8988T (cell line): ENCODE measurements at places on chromosomes 3 and 15.

DNA sequence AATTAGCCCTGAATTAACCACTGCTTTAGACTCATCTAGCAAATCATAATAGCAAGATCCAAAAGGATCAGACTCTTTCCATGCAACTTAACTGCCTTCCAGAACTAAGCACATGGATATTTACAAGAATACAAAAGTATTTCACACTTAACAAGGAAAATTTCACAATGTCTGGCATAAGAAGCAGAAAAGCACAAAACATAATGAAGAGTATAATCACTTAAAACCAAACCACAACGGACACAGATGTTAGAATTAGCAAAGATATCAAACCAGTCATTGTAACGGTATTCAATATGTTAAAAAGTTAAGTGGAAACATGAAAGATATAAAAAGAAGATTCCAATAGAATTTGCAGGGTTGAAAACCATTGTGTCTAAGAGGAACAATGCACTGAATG, 51.5 kb upstream of the COL6A6 start:
- DNase-seq = no peak

DNA sequence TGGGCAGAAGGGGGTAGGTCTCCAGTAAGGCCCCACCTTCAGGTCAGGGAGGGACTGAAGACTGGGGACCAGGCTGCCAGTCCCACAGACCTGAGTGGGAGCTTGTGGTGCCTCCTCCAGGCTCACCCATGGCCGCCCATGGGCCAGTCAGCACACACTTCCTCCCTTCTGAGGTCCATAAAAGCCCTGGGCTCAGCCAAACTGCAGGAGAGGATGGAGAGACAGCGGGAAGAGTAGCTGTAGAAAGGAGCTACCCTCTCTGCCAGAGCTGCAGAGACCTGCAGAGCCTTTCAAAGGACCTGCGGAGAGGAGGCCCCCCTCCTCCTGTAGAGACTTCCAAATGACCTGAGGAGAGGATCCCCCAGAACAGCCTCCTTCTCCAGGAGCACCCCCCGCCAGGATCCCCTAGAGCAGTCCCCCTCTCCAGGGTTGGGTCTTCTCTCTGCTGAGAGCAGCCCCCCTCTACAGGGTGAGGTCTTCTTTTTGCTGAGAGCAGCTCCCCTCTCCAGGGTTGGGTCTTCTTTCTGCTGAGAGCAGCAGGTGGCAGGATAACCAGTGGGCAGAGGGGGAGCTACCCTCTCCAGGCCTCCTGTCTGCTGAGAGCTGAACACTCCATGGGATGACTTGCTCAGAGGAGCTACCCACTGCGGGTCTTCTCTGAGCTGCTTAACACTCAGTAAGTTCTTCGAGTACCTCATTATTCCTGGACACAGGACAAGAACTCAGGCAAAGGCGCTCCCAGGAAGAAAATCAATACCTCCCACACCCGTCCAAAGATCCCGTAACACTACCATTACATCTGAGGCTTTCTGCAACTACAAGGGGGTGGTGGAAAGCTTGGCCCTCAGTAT, 5.0 kb upstream of the SKIC8 start:
- DNase-seq = no peak

GRCh38 chr3:133092681-133093080, 54.5 kb downstream of the TMEM108 start:
- no peak for DNase-seq

DNA sequence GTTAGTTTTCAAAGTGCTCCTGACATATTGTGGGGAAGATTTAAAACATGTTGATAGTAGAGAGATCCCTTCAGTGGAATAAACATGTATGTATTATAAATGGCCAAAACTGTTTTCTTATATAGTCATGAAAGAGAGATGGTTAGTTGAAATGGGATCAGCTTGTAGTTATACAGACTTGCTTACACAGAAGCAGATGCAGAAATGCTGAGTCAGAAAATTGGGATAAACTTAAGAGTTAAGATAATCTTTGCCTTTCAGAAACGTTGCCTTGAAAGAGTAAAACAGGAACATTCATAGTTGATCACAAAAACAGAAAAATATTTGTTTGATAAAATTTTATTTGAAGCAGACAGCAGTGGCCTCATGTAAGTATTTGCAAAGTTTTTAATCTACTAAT, 433.2 kb upstream of the BCHE start:
- no peak for DNase-seq

DNA sequence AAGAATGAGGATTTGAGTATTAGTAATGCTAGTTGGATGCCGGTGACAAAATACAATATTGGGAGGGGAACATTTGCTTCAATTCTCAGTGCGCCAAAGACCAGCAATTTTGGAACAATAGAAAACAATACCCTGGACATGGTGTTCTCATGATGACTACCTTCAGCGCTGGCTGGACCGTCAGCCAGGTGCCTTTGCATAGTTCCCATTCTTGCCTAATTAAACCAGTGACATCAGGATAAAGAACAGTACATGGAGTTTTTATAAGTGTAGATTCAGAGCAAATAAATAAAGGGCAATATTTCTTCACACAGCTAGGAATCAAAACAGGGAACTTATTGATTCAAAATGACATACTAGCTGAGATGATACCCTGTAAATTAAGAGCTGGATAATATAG, 404.8 kb upstream of the RORA start:
- DNase-seq = no peak

DNA sequence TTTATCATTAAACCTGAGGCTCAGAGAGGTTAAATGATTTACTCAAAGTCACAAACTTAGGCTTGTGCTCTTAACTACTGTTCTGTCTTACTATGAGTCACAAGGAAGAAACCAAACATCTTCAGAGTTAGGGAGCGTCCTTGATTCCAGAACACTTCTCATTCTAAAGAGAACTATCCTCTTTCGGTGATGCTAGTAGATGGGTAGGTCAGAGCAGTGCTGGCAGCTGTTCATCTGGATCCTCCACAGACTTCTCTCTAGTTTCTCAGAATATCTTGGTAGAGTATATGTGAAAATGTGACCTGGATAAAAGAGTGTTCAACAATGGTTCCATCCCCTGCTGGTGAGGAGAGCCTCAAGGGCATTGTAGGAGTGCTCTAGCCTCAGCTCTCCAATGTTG, 3.3 kb downstream of the ARL6IP5 start:
- DNase-seq = no peak

DNA sequence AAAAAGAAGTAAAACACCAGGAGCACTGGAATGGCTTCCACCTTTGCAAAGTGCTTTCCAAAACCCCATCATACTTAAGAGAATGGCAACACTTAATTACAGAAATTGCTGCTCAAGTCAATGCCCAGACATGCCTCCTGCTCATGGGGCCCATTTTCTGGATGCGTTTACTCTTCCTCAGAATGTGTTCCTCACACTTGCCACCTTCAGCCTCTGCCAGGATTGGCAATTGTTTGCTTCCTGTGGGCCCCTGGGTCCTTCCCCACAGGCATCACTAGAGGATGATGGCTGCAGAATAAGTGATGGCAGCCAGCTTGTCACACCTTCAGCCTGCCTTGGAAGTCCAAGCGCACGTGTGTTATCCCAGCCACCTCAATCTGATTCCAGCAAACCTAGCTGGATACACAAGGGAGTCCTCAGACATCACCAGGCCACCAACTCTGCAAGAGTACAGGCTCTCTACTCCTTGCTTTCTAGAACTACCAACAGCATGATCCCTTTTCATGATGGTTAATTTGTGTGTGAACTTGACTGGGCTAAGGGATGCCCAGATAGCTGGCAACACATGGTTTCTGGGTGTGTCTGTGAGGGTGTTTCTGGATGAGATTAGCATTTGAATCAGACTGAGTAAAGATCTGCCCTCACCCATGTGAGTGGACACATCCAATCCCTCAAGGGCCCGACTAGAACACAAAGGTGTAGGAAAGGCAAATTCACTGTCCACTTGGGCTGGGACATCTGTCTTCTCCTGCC, 4.9 kb upstream of the NUP210 start:
- no peak for DNase-seq

- no peak for DNase-seq
These were observed 190.2 kb downstream of the KLF13 start for GRCh38 chr15:31516874-31517273.
